ENCODE measurements at places on chromosomes 12 and 14.

- DNase-seq = peak; percentile 4
These were observed 55.3 kb upstream of the AMN1 start for GRCh38 chr12:31783996-31784645.

- DNase-seq = no peak
These were observed 1354.8 kb downstream of the LRFN5 start for GRCh38 chr14:42961509-42961908.

DNA sequence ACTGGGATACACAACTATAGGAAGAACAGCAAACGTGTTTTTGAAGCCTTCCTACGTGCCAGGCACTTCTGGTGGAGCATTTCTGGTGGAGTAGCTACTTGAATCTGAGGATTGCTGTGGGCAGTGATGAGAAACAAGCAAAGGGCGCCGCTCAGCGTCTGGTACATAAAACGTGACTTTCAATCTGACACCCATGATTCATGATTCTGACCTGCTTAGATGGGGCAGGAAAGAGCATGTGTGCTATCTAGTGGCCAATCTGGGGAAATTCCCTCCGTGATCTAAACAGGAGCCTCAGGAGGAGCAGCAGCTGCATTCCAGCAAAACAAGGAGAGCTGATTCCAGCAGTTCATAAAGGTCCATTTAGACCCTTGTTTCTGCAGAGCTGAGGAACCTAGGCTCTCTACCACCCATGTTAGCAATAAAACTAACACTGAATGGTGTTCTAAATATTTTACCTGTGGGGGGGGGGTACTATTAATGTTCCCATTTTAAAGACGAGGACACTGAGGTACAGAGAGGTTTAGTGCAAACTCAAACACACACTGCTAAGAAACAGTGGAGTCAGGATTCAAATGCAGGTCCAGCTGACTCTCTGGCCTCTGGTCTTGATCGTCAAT is 37.8 kb downstream of the PAH start:
- peak; percentile 87 for DNase-seq

- peak; percentile 72 for DNase-seq
These were observed at the start of gene GPR162 for GRCh38 chr12:6821591-6822425. TSS of gene GPR162 (plus strand) at chr12:6821821. CDS start at chr12:6823899, 2,078 bp downstream.

GRCh38 chr12:63298386-63298930 is 147.5 kb upstream of the AVPR1A start:
- no peak for DNase-seq
